ENCODE measurements at places on chromosomes 1 and 21. TPM values are rescaled to one million over a fixed set of nuclear protein-coding genes. Genes with fewer than 3 reads are reported as not detected.
A peak's percentile ranks its signal among the peaks of the same experiment; 100 is the strongest.

The RAB42 gene
- not detected for total RNA-seq

The RPE65 gene
- total RNA-seq, result not detected

The ARHGEF16 gene
- 17.1 TPM for total RNA-seq

The HHAT gene
- total RNA-seq, result 19.4 TPM

The BTG2 gene
- total RNA-seq, result 160 TPM

The IGSF9 gene
- total RNA-seq, result 4.9 TPM

The HEATR1 gene
- 25.7 TPM for total RNA-seq

The GABPA gene
- 8.9 TPM for total RNA-seq

The CCDC27 gene
- total RNA-seq, result not detected

The CSMD2 gene
- total RNA-seq, result 0.26 TPM

The DMBX1 gene
- not detected for total RNA-seq

The SPRR2F gene
- 1.3 TPM for total RNA-seq

The SPAG17 gene
- 1.6 TPM for total RNA-seq

DNA sequence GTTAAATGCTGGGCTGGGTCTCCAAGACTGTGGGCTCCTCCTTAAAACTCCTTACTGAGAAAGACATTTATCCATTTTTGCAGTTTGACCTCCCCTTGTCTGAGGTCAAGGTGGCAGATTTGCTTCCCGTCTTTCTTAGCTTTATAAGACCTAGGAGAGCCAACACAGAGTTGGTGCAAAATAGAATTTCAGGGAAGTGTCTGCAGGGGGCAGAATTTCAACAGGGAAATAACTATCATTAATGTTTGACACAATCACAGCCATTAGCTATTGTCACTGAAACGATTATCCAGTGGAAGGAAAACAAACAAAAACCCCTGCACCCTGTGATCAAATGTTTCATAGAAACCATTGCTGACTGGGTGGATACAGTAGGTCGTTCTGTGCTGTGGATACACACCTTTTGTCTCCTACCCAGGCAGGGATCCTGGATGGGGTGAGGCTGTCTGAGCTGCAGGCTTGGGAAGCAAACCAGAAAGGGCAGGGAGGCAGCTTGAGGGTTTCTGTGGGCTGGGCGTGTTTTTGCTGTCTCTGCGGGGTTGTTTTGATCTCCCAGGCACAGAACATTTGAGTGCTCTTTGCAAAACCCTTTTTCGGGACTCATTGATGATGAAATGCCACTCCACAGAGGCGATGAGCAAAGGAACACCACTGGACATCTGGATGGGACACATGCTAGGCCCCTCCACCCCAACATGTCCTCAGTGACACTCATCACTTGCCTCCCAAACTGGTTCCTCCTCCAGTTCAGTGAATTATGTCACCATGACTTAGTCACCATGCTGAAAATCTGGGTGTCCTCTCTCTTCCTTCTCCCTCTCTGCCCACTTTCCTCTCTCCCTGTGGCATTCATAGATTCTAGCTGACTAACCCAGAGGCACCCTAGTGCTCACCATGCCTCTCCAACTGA is 94.2 kb upstream of the SERBP1 start:
- no peak for DNase-seq

DNA sequence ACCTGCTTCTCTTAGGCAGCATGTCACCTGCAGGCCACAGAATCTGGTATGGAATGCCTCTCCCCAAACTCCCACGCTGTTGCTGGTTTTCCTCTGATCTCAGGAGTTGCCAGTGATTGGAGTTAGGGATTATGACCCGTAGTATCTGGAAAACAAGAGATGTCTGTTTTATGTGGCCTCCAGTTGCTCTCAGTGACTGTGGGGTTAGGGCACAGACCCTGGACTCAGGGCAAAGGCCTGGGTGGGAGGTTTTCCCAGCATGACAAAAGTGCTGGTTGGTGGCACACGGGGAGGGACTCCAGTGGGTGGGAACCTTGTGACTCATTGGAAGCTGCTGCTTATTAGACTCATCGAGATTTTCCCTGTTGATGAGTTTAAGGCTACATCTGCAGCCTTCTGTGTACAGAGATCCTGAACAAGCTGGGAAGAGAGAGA is at the start of gene NR1I3:
TSS of gene NR1I3 (minus strand) at position 165 of the 435 bp plus-strand sequence. CDS start 1,638 bp downstream, outside the sequence.
- no peak for DNase-seq

- DNase-seq, result no peak
Measured at GRCh38 chr1:205962821-205963221, 19.6 kb upstream of the SLC26A9 start.

- peak; percentile 33 for DNase-seq
Measured at GRCh38 chr1:3073489-3074296, 4.7 kb downstream of the PRDM16 start.

DNA sequence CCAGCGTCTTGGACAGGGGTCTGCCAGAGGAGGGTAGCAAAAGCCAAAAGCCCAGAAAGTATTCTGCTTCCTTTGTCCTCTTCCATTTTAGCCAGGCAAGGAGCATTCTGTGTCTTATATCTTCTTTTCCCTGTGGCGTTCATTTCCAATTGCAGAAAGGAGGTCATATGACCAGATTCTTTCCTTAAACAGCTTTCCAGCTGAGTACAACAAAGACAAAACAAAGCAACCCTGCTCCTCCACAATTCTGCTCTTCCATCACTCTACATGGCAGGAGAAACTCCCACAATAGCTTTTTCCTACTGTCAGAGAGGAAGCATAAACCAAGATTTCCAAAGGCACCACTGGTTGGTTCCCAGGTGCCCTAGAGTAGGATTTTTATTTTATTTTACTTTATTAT is 19.7 kb downstream of the ENSA start:
- no peak for DNase-seq

- peak; percentile 88 for DNase-seq
Measured at GRCh38 chr1:40036574-40036973, 4.0 kb upstream of the CAP1 start.

GRCh38 chr1:176531921-176532897 is 69.2 kb downstream of the PAPPA2 start:
- DNase-seq, result no peak

DNA sequence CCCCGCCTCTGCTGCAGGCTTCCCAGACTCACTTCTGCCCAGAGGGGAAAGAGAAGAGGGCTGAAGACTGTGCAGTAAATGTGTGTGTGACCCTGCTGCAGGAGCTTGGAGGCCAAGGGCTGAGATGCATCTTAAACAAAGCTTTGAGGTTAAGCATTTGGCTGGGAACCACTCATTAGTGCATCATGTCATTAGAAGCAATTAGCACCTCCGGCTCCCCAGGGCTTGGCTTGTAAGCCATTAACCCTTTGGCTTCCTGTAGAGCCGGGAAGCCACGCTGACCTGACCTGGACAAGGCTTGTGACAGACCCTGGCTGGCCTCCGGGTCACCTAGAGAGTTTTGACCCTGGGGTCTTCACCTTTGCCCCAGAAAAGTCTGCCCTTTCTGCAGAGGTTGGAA is 77.0 kb downstream of the CSMD2 start:
- DNase-seq, result no peak

DNA sequence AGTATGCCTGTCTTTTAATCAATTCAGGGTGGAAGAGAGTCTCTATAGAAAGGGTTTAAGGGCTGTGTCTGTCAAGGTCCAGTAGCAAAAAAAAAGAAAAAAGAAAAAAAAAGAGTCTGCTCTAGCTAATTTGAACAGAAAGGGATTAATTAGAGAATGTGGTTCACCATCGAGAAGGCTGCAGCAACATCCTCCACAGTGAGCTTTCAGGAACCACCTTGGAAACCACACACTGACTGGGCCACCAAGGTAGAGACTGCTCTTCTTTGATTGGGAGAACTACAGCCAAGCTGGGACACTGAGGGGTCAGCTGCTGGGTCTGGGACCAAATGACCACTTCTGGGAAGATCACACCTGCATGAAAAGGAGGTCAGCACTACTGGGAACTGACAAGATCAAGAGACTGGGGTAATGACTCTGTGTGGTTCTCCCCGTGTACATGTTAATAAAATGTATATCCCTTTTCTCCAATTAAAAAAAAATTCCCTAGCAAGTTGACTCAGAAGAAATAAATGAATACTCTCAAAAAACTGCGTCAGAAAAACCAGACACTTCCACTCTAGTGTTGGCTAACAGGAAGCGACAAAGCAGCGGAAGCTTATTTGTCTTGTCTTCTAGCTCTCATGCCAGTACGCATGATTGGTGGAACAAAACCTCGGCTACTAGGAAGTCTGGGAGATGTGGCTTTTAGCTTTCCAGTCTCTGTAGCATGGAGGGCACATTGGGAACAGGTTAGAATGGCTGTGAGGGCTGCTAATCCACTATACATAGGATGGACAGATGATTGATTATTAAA is 60.0 kb upstream of the IVNS1ABP start:
- no peak for DNase-seq

DNA sequence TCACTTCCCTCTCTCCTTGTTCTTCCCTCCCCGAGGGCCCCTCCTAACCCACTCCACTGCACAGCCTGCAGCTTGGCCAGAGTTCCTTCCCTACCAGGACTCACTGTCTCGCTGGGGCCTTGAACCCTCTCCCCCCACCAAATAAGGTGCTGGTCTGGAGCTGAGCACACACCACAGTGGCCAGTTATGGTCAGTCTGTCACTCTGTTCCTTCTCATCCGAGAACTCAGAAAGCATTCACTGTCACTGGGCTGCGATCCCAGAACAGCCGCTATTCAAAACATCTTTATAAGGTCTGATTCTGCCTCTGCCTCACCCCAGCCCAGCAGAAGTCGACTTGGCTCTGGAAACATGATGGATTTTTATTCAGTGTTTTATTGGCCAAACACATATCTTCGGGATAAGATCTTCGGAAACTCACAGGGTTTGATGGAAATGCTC is 19.8 kb upstream of the LBR start:
- no peak for DNase-seq

DNA sequence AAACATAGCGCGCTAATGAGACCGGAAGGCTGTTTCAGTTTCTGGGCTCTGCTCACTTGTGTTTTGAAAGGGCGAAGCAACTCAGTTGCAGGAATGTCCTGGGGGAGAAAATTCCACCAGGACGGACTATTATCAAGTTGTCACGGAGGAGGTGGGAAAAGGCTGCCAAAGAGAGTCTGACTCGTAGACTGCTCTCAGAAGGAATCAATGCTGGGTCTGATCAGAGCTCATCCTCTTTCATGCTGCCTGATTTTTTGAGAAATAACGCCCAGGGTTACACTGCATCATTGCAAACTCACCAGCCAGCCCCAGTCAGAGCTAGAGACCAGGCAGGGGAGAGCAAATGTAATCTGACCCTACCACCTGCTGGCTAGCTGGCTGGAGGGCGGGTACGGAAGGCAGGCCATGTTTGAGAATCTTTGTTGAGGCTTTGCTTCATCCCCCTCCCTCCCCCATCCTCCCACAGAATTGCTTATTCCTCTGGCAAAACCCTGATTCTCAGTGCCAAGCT is 36.4 kb upstream of the BCL9 start:
- DNase-seq, result no peak

DNA sequence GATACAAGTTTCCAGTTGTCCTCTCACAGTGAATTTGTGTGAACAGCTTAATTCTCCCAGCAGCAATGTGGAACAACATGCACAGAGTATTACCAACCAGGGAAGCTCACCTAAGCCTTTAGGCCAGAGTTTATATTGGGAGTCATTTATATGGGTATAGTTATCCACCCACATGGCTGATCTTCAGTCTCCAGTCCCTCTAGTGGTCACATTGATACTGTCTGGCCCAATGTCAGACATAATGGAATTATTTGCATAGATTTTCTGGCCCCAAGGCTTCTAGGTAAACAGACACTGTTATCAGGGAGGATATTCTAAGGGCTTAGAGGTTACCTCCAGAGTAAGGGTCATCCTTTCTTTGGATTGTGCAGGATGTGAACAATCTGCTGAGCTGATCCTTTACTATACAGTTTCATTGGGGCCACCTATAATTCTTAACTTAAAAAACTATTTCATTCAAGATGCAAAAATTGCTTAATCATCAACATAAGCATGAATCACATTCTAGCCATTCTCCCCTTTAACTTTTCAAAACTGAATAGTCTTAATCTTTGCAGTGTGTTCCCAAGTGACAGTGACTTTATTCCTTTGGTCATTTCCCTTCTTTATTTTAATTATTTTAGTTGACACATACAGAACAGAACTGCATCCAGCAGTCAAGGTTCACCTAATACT is 210.9 kb downstream of the LTN1 start:
- no peak for DNase-seq

GRCh38 chr1:162551969-162552683 is 9.4 kb upstream of the UAP1 start:
- DNase-seq, result no peak

GRCh38 chr1:245698860-245699259 is 544.1 kb downstream of the KIF26B start:
- DNase-seq, result no peak

- DNase-seq, result peak; percentile 23
Measured at GRCh38 chr1:211928993-211929637, 98.6 kb upstream of the LPGAT1 start.

DNA sequence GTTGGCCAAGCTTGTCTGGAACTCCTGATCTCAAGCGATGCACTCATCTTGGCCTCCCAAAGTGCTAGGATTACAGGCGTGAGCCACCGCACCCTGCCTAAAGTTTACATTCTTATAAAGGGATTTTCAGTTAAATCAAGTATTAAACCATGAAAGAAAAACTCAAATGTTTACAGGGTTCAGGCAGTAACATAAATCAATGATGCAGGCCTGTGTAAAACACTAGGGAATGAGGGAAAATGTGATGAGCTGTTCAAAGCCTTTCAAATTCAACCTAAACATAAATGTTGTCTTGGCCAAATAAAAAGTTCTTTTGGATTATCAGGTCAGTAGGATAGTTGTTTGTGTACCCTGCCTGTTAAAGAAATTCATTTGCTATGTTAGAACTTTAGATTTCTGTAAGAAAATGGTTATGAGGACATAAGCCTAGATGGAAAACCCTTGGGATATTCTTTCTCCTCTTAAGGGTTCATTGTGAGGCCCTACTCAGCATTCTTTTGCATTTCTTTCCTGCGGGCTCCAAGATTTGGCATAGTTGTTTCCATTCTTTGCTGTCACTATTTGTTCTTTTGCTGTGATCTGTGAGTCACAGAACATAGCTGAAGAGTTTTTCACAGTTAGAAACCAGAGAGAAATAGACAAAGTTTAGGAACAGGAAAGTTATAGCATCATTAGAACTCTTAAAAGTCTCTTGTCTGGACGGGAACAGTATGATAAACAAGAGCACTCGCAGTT is 8.9 kb upstream of the ZRANB2 start:
- DNase-seq, result no peak

DNA sequence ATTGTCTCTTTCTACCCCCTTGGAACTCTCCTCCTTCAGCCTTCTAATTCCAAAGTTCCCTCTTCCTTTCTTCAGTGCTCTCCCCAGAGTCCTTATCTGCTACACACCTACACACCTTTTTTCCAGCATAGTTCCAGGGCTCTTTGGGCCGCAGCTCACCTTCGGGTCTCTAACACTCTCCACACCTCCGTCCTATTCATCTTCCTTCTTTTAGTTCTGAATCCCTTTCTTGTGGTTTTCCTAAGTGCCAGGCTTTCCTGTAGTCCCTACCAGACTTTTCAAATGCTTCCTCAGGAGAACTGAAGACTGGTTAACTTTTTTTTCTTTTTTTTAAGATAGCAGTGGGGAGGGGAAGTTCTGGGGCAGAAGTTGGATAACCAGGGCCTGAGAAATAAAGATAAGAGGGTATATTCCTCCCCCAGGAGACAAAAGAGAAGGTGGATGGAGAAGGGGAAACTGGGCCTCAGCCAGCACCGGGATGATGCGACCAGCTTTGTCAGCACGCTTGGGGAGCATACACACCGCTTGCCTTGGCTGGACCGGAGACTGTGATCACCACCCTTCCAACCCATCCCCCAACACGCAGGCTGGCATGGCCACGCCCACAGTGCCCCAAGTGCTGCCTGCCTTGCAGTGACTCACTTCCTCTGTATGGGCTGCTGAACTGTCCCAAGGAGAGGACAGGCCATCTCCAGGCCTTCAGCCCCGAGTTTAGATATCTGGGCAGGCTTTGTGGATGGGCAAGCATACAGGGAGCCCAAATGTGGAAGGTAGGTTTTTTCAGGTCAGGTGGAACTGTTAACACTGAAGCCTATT is 2.5 kb upstream of the CERS2 start:
- peak; percentile 87 for DNase-seq

GRCh38 chr1:112359961-112360767 is 35.9 kb upstream of the CTTNBP2NL start:
- DNase-seq, result peak; percentile 53
